ENCODE measurements at places on chromosomes 5 and 9. TPM values are rescaled to one million over a fixed set of nuclear protein-coding genes. Genes with fewer than 3 reads are reported as not detected.
A peak's percentile ranks its signal among the peaks of the same experiment; 100 is the strongest.

BARHL1 gene
- polyA plus RNA-seq: 0.11 TPM

- DNase-seq: no peak
Measured at GRCh38 chr9:72203205-72203803, 54.1 kb downstream of the GDA start.

DNA sequence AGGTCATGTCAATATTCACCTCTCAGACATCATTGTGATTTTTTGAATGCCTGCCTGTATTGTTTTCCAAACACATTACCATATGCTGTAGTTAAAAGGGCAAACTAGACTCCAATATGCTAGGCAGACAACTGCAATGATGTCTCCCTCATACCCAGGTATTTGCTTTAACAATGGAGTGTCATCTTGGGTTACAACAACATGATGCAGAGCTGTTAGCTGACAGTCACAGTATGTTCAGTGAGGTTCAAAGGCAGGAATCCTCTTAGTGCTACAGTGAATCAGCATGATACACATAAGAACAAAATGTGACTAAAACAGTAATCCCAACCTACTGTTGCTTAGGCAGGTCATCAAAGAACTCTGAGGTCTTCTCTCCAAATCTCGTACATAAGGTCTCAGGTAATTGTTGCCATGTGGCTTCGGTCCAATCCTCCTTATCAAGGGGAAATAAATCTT is 24.0 kb downstream of the OR1J1 start:
- no peak for DNase-seq

GRCh38 chr9:13673348-13673747 is 393.9 kb upstream of the MPDZ start:
- no peak for DNase-seq

DNA sequence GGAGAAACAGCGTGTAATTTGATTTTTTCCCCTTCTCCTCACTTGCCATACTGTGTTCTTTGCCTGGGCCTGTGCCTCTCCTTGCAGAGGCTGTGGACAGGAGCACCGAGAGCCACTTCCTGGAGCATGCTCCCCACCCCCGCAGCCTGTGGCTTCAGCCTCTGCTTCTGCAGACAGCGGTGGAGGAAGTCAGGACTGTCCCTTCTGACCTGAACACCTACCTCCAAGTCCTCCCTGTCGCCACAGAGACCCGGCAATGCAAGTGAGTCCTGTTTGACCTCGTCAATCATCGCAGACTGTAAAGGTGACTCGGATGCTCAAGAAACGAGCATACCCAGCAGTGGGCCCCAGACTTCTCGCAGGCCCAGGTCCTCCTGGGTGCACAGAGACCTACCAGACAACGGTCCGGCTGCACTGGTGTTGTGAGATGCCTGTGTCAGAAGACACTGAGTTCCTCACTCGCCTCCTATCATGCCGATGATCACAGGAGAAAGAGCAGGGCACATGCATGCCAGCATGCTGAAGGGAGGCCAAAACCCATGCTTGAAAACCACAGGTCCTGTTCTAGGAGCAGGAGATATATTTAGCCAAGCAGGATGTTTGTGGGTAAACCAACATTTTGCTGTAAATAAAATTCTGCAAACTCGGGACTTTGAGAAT is 198.8 kb downstream of the AUH start:
- no peak for DNase-seq

GRCh38 chr5:6581559-6582426 is 51.1 kb downstream of the NSUN2 start:
- no peak for DNase-seq

TMCO6 gene
- polyA plus RNA-seq: 18.4 TPM

DNA sequence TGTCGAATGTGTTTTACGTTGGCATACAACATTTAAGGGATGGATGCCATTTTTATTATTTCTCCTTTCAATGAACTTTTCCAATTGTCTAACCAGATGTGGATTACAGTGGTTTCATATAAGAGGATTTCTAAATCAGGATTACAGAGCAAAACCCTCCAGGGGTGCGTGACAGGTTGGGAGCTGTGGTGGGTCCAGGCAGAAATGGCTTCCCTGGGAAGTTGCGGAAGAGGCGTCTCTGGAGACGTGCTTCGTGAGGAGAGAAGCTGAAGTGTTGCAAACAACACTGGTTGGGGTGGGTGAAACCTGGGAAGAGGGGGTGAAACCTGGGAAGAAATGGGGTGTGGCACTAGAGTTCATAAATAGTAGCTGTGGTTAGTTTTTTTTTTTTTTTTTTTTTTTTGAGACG is 4.5 kb upstream of the RPL26L1 start:
- no peak for DNase-seq

GRCh38 chr9:135976531-135976930 is 15.4 kb upstream of the UBAC1 start:
- DNase-seq: no peak

- no peak for DNase-seq
Measured at GRCh38 chr5:117204926-117205869, 630.6 kb upstream of the SEMA6A start.

DNA sequence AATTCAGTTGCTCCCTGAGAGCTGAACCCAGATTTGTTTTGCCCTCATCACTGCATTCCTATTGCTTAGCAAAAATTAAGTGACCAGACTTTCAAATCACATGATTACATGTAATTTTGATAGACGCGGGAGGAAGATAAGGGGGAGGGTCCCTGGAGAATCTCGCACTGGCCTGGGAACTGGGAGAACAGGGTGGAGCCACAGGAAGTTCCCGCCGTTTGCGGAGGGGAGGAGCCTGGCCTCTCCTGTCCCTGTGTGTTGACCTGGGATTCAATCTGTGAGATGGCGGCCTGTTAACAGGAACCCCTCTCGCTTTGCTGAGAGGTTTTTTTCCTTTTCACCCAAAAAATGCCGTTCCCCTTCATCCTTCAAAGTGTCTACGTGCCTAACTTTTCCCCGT is 142.9 kb upstream of the OR13F1 start:
- DNase-seq: no peak

- DNase-seq: no peak
Measured at GRCh38 chr5:124474528-124475215, 271.8 kb downstream of the ZNF608 start.

REEP2 gene
- 4.8 TPM for polyA plus RNA-seq

- peak; percentile 67 for DNase-seq
Measured at GRCh38 chr5:61319388-61320146, 12.5 kb upstream of the ZSWIM6 start.

- no peak for DNase-seq
Measured at GRCh38 chr5:66851306-66851705, 255.1 kb downstream of the MAST4 start.

PKN3 gene
- polyA plus RNA-seq: 10.4 TPM

SAXO1 gene
- polyA plus RNA-seq: 0.02 TPM

DNA sequence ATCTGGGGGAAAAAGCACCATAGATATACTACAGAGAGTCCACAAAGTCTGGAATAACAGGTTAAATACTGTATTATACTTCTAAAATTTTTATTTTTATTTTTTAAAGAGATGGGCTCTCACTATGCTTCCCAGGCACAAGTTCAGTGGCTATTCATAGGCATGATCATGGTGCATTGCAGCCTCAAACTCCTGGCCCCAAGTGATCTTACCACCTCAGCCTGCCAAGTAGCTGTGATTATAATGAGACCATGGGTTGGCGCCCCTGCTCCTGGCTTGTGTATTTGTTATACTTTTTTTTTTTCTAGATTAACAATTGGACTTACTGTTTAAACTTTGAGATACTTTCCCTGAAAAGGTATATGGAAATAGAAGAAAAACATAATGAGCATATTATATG is 25.9 kb downstream of the ERBIN start:
- DNase-seq: no peak

- no peak for DNase-seq
Measured at GRCh38 chr5:151200913-151201595, 22.8 kb downstream of the CCDC69 start.
